ENCODE measurements at places on chromosomes 2 and 18.

GRCh38 chr18:31098878-31099277 is 3.3 kb downstream of the DSC2 start:
- no peak for DNase-seq

DNA sequence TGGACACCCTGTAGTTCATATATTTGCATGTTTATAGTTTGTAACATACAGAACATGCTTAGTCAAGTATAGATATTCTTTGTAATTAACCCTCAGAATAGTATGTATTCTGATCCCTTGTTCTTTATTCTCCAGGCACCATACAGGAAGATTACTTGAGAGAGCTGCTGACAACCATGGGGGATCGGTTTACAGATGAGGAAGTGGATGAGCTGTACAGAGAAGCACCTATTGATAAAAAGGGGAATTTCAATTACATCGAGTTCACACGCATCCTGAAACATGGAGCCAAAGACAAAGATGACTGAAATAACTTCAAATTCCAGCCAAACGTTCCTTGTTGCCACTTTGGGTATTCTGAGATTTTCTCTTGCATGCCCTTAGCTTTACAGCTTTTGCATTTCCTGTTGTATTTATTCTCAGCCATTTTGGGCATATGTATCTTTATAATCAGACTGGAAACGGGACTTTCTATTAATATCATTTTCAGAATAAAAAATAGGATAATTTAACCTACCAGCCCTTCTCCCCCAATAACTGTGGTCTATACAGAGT is 6.2 kb upstream of the MYL12B start:
- DNase-seq: no peak

- no peak for DNase-seq
These were observed 6.7 kb downstream of the RAMP1 start for GRCh38 chr2:237866101-237866621.

GRCh38 chr2:226798422-226799210 is 1.0 kb downstream of the IRS1 start:
- peak; percentile 62 for DNase-seq

GRCh38 chr18:12934454-12935071 is 13.2 kb upstream of the SEH1L start:
- peak; percentile 86 for DNase-seq

DNA sequence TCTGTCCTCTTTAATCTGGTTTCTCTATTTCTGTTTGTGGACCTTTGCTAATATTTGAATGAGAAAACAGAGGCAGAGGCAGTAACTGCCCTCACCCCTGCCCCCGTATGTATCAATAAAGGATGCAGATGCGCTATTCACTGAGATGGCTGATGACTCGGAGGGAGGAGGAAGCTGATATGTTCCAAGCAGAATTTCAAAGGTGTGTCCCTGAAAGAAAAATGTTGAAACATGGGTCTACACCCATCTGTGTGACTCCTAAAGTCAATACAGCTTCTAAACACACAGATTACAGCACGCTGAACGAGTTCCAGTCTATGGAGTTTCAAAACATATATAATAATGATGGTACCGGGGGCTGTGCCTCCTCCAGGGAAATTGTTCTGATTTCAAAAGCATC is 38.8 kb downstream of the EPHA4 start:
- no peak for DNase-seq

- no peak for DNase-seq
These were observed 32.5 kb downstream of the PSD4 start for GRCh38 chr2:113206251-113206650.

DNA sequence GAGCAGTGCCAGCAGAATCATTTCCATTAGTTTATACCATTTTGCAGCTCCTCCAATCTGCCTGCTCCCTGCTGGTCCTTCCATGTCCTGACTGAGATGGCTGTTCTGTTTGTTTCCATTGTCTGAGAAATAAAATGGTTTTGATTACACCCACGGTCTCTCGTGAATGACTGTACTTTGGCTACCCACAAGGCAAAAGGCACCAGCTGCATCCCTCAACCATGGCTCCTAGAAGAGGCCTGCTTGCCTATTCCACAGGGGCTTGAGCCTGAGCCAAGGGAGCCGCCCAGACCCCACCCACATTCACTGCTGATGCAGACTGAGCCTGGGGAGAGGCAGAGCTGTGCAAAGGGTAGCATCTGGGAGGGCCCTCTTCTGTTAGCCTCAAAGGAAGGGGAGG is 31.2 kb downstream of the MARCHF4 start:
- DNase-seq: no peak

- DNase-seq: no peak
These were observed 46.8 kb upstream of the DNMT3A start for GRCh38 chr2:25388491-25388890.

GRCh38 chr2:88659538-88659915 is 31.9 kb upstream of the RPIA start:
- DNase-seq: no peak

GRCh38 chr2:56118474-56118873 is 65.3 kb upstream of the CCDC85A start:
- no peak for DNase-seq

DNA sequence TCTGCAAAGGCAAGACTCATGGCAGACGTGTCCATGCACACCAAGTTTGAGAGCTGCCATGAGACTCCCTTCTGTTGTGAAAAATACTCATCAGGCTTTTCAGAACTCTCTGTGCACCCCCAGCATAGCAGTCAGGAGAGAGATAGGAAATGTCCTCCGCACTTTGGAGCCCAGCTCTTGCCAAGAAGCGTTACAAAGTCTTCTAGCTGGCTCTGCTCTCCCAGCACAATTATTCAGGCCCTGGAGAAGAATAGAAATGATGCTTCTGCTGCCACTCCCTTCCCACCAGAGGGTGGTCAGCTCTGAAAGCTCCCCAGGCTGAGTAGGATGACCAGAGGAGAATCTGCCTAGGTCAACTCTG is 594.4 kb upstream of the ID2 start:
- DNase-seq: no peak

DNA sequence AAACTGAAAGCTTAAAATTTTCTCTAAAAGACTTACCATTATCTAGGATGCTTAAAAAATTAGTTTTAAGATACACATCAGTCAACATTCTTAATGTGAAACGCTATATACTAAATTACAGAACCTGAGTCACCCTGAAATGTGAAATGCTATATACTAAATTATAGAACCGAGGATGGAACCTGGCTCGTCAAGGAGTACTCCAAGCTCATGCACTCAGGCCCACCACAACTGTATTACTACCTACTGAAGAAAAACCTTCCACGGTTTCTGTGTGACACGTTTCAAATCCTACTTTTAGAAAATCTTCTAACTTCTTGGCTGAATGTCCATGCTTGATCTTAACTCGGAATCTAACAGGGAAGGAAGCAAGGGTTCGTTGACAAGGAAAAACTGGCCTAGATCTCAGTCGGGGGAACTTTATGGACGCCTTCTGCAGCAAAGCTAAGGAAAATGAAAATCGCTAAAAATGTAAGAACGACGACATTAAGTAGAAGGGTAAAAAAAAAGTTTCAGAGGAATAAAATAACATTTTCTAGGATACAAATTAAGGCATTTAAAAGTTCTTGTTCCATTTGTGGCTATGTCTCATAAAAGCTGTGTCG is 1.4 kb downstream of the PRKD3 start:
- no peak for DNase-seq

GRCh38 chr2:146108993-146109392 is 1589.1 kb upstream of the ZEB2 start:
- DNase-seq: no peak

DNA sequence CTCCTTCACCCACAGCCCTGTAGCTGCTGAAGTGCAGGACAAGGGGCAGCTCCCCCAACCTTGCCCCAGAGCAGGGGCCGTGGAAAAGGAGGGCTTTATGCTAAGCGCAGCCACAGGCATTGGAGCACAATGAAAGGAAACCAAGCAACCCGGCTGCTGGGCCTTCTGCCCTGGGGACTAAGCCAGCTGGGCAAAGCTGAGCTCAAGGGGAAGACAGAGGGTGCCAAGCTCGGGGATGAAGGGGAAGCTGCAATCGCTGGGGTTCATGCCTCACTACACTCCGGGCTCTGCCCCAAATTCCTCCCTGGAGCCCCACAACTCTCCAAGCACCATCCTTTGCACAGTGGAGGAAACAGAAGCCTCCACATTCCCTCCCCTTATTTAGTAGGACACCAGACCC is 12.4 kb downstream of the SFXN5 start:
- no peak for DNase-seq

DNA sequence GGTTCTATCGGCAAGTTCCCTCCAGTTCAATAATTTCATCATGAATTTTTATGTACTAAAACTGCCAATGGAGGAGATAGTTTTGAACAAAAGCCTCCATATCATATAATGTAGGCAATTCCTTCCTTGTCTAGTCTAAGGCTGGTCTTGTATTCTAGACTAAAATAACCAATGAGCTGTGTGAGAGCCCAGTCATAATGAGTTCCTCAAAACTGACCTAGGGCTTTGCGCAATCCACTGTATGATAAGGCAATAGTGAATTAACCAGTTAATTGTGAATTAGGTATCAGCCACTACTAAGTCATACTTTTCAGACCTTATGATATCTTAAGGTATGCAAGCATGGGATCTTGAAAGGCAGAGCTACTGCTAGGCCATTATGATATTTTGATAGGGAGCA is 7.6 kb upstream of the UXS1 start:
- DNase-seq: no peak

- no peak for DNase-seq
These were observed 197.5 kb upstream of the COL3A1 start for GRCh38 chr2:188776634-188777033.

DNA sequence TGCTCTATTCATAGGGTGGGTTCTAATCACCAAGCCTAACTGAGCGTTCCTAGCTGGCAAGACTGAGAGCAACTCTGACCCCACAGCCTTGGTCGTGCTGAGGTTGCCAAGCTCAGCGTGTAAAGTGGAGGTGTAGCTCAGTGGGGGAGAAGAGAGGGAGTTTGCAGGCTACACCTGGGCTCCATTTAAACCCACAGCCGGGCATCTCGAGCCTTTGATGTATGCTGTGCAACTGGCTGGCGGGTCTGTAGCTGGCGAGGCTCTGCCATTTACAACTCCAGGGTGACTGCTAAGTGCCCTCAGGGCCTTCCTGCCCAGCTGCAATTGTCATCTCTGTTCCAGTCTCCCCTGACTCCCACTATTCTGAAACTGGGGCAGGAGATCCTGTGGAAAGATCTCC is 20.0 kb upstream of the CHRNA1 start:
- no peak for DNase-seq

- no peak for DNase-seq
These were observed 17.5 kb downstream of the YWHAQ start for GRCh38 chr2:9613291-9613690.

- no peak for DNase-seq
These were observed 46.3 kb downstream of the TANK start for GRCh38 chr2:161206471-161207032.

GRCh38 chr2:234245945-234246344 is 195.4 kb downstream of the SPP2 start:
- no peak for DNase-seq

DNA sequence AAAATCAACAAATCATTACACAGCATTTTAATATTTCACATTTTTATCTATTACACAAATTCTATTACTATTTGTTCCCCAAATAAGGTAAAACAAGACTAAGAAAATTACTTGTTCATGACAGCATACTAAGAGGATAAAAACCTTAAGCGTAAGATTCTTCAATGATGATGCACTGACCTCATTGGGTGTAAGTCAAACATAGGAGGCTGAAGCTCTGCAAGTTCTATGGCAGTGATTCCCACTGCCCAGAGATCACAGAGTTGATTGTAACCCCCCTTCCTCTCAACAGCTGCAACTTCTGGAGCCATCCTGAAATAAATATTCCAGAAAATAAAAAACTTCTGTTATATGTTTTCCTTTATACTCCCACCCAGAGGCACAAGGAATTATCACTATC is 82.2 kb upstream of the CDKL4 start:
- no peak for DNase-seq

DNA sequence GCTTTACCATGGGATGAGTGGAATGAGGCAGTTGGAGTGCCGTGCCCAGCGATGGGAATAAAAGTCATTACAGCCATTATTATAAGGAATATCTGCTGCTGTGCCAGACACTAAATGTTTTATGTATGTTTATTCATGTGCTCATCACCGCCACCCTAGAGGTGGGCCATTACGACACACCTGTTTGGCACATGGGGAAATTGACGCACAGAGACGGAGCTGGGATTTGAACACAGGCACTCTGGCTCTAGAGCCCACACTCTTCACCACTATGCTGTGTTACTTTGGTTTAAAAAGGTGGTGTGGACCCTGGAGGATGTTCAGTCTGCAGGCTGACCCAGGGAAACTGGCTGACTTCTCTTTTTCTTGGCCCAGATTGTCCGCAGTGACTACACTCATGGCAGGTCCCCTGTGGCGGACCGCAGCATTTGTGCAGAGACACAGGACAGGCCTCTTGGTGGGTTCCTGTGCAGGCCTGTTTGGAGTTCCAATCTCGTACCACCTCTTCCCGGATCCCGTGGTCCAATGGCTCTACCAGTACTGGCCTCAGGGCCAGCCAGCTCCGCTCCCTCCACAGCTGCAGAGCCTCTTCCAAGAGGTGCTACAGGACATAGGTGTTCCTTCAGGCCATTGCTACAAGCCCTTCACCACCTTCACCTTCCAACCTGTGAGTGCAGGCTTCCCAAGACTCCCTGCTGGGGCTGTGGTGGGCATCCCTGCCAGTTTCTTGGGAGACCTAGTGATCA is 1.6 kb downstream of the TMEM177 start:
- DNase-seq: no peak

DNA sequence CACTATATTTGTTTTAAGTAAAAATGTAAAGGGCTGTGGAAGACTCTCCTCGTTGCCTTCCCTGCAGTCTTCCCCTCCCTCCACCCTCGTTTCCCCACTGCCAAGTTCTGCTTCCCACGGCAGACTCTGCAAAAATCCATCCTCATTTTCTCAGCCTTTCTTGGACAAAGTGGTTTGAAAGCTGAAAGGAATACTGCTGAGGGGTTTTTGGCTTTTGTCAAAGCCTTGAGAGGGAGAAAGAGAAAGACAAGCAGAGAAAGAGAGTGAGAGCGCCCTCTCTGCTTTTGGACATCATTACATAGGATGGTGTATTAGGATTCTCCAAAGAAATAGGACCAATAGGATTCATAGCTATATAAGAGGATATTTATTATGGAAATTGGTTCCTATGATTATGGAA is 455.9 kb upstream of the SOX11 start:
- DNase-seq: no peak

- DNase-seq: no peak
These were observed 89.9 kb downstream of the ERBB4 start for GRCh38 chr2:212448698-212449097.

- no peak for DNase-seq
These were observed 5.5 kb downstream of the NHEJ1 start for GRCh38 chr2:219155054-219155644.

GRCh38 chr2:169221745-169222369 is 140.5 kb downstream of the LRP2 start:
- DNase-seq: no peak

DNA sequence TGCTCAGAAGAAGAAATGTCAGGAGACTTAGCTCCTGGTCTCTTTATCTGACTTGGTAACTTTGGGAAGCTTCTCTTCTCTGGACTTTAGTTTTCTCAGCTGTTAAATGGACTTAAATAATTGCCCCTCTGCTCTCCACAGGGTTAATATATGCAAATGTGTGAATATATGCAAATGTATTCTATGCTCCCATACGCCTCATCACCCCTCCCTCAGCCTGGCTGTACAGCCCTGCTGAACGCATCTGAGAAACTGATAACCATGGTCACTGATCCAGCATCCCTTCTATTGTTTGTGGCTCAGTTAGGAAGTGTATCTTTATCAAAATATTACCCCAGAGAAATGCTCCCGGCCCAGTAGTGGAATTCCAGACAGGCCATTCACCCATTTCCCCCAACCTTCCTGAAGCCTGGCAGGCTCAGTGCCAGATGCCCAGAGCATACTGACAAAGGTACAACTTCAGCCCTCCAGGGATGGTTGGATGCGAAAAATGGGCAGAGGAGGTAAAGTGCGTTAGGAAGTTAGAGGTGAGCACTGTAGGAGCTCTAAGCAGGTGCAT is 103.4 kb downstream of the DYSF start:
- DNase-seq: no peak

Measured in lower lobe of right lung (tissue), 2 donors.